ENCODE measurements at places on chromosomes 1 and 21. TPM values are rescaled to one million over a fixed set of nuclear protein-coding genes. Genes with fewer than 3 reads are reported as not detected.

DNA sequence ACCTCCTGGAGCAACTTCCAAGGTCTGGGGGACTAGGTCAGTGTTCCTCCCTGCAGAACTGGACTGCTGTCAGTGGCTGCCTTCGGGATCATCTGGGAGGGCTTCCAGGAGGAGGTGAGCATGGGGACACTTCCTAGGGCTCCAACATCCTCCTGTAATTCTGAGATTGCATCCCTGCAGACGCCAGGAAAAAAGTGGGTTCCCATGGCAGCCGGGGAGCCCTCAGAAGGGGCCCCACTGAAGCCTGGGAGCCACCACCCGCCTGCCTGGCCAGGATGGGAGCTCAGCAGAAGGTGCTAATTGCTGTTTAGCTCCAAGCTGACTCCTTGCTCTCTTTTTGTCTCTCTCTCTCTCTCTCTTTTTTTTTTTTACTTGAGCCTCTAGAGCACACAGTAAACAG, 16.1 kb upstream of the ARF1 start:
- no peak for DNase-seq

DNA sequence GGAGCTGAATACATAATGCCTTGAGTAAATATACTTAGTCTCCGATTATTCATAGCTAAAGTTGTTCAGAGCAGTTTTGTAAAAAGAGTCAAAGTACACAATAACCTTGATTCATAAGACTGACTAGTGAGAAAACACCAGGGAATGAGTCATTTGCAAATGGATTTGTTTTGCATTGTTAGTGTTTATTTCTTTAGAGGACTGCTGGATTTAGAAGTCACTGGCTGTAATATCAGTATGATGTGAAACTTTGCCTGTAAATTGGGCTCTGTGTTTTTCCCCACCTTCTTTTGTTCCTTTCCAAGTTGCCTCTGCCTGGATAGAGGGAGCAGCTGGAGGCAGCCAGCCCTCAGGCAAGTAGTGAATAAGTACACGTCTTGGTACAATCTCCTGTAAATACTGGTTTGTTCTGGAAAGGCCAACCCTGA, 474.7 kb downstream of the NUF2 start:
- peak; percentile 68 for DNase-seq

DNA sequence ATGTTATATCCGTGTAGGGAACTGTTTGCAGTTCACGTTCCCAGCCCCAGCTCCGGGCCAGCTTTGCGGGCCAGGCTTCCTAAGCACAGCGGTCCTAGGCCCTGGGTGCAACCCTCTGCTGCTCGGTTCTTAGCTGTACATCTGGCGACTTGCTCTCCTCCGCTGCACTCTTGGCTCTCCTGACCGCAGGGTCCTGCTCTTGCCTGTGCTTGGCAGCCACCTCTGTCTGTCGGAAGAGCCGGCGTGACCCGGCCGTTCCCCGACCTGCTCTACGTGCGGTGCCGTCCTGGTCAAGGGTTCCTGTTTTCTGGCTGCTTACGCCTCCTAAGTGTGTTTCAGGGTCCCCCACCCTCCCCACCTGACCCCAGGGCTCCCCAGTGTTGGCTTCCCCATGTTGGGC, 36.7 kb downstream of the FAAP20 start:
- no peak for DNase-seq

PCP4L1 gene
- 0.17 TPM for total RNA-seq

DNA sequence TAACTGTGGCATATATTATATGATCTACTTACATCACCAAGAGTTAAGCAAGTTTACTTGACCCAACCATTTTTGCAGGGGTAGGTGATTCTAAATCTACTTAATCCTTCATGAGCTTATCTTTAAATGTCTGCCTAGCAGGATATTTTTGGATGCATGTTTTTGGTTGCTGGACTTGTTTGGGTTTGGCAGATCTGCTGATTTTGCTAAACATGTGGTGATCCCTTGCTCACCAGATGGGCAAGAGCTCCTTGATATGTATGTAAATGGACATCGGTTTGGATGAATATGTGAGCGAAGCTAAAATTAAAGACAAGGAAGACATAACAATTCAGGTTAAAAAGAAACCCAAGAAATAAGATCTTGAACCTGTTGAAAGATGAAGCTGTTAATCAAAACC, 36.7 kb downstream of the FMN2 start:
- no peak for DNase-seq

All from LHCN-M2 (cell line).